ENCODE measurements at places on chromosomes 1 and 21.

- no peak for DNase-seq
Measured at GRCh38 chr1:62904856-62905225, 120.9 kb downstream of the ATG4C start.

DNA sequence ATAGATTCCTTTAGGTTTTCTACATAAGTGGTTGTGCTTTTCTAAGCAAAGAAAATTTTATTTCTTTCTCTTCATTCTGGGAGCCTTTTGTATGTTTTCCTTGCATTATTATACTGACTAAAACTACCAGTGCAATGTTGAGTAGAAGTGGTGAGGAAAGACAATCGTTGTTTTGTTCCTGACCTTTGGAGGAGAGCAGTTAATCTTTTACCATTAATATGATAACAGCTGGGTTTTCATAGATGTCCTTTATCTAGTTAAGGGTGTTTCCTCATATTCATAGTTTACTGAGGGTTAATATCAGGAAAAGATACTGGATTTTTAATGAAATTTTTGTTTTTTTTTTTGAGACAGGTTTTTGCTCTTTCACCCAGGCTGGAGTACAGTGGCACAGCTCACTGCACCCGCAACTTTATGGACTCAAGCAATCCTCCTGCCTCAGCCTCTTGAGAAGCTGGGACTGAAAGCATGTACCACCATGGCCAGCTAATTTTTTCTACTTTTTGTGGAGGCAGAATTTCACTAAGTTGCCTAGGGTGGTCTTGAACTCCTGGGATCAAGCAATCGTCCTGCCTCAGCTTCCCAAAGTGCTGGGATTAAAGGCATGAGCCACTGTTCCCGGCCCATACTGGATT is 9.0 kb upstream of the KCTD3 start:
- DNase-seq, result no peak

GRCh38 chr1:72037745-72038343 is 244.5 kb downstream of the NEGR1 start:
- peak; percentile 7 for DNase-seq

DNA sequence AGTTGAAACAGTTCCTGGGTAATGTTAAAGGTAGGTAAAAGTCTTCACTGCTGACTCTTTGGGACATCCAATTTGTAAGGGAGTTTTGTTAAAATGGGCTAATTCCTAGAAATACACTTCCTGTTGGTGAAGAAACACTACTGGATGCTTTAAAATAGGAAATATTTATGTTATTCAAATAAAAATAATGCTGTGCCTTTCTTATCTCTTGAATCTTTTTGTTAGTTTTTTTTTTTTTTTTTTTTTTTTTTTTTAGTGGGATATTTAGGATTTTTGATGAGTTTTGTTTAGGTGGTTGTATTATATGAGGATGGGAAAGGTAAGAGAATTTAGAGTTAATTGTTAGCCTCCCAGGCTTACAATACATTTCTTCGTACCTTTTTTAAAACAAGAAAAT is 4.5 kb downstream of the MAGI3 start:
- DNase-seq, result no peak

GRCh38 chr1:234970401-234970730 is 158.3 kb downstream of the TOMM20 start:
- DNase-seq, result peak; percentile 59

GRCh38 chr1:94973309-94973922 is 46.5 kb upstream of the CNN3 start:
- DNase-seq, result no peak

- no peak for DNase-seq
Measured at GRCh38 chr1:9996624-9997582, at the start of gene RBP7. TSS of gene RBP7 (plus strand) at chr1:9997228. CDS start at chr1:9997259, 31 bp downstream.

- DNase-seq, result no peak
Measured at GRCh38 chr21:43190544-43190943, 21.7 kb downstream of the CRYAA start.

- no peak for DNase-seq
Measured at GRCh38 chr1:153475282-153475681, 14.8 kb upstream of the S100A7 start.

- DNase-seq, result no peak
Measured at GRCh38 chr1:161082483-161082882, 6.9 kb downstream of the NECTIN4 start.
